M059J (cell line): ENCODE measurements at places on chromosomes 7 and 10. TPM values are rescaled to one million over a fixed set of nuclear protein-coding genes. Genes with fewer than 3 reads are reported as not detected.

DNA sequence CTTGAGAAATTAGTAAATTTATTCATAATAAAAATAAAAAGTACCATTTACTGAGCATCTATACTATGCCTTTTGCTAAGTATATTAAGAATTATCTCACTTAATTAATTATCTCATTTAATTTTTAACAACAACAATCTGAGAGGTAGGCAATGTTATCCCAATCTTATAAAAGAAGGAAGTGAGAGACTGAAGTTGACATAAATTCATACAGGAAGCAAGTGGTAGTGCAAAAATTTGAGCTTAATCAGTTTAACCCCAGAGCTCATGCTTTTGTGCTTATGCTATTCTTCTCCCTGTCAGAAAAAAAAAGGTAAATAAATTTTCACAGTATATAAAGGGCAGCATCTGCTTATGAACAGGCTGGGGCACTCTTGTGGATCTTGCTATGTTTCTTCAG, 2.7 kb upstream of the LIPF start:
- DNase-seq, result no peak

GRCh38 chr7:19202599-19202998, 57.4 kb upstream of the FERD3L start:
- no peak for DNase-seq

GRCh38 chr10:1058017-1058416, 1.8 kb downstream of the WDR37 start:
- DNase-seq, result no peak

DNA sequence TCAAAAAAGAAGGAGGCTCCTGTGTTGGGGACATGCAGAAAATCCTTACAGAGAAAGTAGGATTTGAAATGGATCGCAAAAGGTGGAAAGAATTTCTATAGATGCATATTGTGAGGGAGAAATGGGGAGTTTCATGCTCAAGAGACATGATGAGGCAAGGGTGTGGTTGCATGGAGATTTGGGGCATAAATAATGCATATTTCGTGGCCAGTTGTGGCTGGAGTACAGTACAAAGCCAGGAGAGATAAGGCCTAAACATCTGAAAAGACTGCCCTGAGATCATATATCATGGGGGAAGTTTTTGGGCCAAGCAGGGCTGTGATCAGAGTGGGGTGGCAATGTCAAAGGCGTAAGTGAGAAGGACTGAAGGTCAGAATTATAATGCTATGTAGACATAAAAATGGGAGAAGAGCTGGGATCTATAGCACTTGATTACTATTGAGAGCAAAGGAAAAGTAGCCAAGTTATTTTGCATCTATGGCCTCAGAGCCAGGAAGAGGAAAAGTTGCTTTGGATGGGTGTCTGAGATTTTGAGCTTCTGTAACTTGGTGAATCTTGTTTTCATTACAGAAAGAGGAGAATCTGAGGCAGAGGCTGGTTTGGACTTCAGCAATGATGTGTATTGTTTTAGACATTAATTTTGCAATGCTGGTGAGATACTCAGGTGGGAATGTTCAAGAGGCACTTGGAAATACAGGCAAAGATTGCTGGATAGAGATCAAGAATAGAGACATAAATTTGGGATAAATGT, 166.6 kb downstream of the INHBA start:
- no peak for DNase-seq

GRCh38 chr7:19107356-19108146, 9.9 kb downstream of the TWIST1 start:
- DNase-seq, result peak; percentile 77

DNA sequence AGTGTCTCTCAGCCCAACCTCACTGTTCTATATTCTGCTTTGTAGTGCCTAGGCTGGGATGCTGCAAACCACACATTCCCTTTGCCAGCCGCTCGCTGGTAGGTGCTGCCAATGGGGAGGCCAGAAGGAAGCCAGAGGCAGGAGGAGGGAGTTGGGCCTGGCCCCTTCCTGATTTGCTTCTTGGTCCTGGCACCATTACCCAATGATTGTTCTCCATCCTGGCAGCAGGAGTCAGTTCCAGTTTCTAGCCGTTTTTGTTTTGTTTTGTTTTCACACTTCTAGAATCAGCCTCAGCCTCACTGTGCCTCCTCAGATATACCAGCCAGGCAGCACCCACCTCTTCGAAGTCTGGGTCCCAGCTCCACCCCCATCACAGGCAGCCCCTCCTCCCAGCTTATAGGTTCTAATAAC, 27.4 kb upstream of the LOXL4 start:
- peak; percentile 7 for DNase-seq

DNA sequence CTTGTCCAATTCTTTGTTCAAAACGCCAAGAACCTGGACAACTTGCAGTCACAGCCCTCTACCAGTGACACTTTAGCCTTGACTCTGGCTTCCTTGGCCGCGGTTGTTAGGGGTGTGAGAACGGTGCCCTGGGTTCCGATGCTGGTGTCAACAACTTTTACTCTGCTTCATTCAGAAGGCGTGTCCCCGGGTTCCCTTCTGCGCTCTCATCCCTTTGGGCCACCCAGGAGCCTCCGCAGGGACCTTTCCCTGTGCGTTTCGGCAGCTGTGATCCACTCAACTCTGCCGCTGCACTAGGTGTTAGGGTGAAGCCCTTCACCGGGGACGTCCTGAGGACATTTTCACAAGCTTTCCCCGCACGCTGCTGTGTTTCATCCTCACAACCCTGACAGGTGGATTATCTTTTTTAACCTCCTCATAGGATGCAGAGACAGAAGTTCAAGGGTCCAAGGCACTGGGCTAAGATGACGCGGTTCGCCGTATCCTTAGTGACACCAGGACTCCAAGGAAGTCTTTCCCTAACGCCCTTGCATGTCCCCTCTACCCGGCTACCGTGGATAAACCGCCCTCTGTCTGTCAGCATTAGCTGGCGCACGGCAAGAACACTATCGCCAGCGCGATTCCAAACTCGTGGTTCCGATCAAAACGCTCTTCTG, 133.5 kb upstream of the SHH start:
- no peak for DNase-seq

- no peak for DNase-seq
Observed at GRCh38 chr10:122186816-122187810, 84.0 kb upstream of the BTBD16 start.

- DNase-seq, result no peak
Observed at GRCh38 chr10:18145652-18146051, 5.4 kb downstream of the CACNB2 start.

DNA sequence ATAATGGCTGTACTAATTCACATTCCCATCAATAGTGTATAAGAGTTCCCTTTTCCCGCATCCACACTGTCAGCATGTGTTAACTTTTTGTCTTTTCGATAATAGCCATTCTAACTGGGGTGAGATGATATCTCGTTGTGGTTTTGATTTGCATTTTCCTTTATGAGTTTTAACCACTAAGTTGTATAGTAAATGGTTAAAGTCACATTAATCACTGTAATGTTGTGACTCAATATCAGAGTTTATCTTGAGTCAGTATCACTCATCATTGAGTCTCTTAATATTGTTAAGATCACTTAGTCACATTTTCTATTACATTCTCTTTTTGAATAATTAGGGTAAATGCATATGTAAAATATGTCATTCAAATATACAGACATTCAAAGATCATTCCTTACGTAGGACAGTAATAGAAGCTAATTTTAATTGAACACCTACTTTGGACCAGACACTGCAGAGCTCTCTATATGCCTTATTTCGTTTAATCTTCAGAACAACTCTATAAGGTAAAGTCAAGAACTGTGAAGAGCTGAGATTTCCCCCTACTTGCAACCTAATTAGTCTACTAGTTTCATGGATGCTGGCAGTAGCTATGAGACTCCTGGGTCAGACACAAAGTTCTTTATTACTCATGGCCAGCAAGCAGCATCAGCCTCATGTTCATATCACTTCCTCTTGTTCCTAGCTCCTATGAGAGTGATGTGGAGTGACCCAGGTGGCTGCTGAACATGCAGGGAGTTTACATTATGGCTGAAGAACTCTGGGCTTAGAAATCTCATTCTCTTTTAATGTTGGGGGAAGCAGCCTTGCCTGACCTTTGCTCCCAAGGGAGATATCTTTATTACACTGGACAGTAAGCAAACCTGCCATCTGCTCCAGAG, 30.5 kb downstream of the CREB5 start:
- DNase-seq, result peak; percentile 25

DNA sequence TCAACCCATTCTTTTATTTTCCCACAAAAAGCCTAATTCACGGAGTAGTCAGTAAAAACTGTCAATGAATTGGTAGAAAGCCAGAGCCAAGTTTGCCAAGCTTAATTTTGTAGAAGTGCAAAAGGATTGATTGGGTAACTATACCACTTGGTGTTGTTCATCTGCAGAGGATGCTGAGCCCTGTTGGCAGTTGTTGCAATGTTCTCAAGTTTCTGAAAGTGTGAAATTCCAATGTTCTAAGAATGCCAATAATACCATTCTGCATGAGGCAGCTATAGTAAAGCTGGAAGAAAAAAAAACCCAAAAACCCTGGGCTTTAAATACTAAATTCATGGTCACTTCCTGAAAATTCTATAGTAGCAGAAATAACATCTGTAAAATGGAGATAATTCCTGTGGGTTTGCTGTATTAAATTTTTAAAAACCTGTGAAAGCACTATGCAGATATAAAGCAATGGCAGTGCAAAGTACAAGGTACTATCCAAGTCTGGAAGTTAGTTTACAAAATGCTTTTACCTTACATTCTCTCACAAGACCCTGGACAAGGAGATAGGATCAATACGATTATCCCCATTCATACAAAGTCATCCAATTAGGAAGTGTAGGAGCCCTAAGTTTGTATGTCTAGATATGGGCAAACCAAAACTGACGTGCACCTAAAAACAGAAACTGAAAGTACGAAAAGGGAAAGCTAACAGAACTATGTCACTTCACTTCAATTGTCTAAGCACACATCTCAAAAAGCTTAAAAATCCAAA, 6.0 kb upstream of the PON1 start:
- DNase-seq, result peak; percentile 53

- peak; percentile 97 for DNase-seq
Observed at GRCh38 chr10:91613411-91614187, 19.3 kb downstream of the PPP1R3C start.

GRCh38 chr7:39294022-39294421, 272.2 kb upstream of the YAE1 start:
- DNase-seq, result peak; percentile 62

GRCh38 chr7:92609921-92610518, 19.8 kb upstream of the FAM133B start:
- peak; percentile 43 for DNase-seq

DNA sequence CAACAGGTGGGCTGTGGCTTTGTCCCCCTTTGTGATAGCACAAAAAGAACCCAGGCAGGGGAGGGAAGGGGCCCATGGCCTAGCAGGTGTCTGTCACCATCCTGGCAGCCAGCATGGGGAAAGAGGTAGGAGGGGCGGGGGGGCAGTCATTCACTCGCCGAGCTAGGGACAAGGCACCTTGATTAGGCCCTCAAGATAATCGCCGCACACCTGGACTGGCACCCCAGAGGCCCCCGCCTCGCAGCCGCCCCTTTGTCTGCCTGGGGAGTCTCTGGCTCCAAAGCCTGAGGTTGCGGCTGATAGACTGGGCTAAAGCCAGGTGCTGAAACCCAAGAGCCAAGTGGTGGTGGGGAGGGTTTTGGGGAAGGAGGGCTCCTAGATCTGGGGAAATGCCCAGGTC, 151.2 kb upstream of the PCBD1 start:
- DNase-seq, result no peak

- DNase-seq, result peak; percentile 100
Observed at GRCh38 chr7:116354546-116355423, 144.4 kb downstream of the TES start.

- DNase-seq, result no peak
Observed at GRCh38 chr10:30744106-30744505, 114.6 kb upstream of the LYZL2 start.

- no peak for DNase-seq
Observed at GRCh38 chr7:6116211-6116610, 85.0 kb downstream of the ANKRD61 start.

NFE2L3 gene
- 38.2 and 51.3 TPM in 2 replicates for total RNA-seq

CDCA7L gene
- 37.9 and 57.8 TPM in 2 replicates for total RNA-seq

TMEM26 gene
- total RNA-seq, result 4.5 and 5.7 TPM in 2 replicates

GNAT3 gene
- total RNA-seq, result 0.12 and 1.6 TPM in 2 replicates

CLDN3 gene
- not detected in 2 replicates for total RNA-seq

CREB5 gene
- 4.2 and 10.5 TPM in 2 replicates for total RNA-seq

SH2D4B gene
- total RNA-seq, result not detected in 2 replicates
